ENCODE measurements at places on chromosomes 2 and 18. TPM values are rescaled to one million over a fixed set of nuclear protein-coding genes. Genes with fewer than 3 reads are reported as not detected.
A peak's percentile ranks its signal among the peaks of the same experiment; 100 is the strongest.

SOWAHC gene
- 6.5 TPM for polyA plus RNA-seq

EDAR gene
- polyA plus RNA-seq: not detected

TUBA3D gene
- polyA plus RNA-seq: 0.56 TPM

TNFRSF11A gene
- polyA plus RNA-seq: 4.7 TPM

PFN4 gene
- 1.7 TPM for polyA plus RNA-seq

FAM237A gene
- polyA plus RNA-seq: not detected

UGT1A10 gene
- polyA plus RNA-seq: not detected

DNA sequence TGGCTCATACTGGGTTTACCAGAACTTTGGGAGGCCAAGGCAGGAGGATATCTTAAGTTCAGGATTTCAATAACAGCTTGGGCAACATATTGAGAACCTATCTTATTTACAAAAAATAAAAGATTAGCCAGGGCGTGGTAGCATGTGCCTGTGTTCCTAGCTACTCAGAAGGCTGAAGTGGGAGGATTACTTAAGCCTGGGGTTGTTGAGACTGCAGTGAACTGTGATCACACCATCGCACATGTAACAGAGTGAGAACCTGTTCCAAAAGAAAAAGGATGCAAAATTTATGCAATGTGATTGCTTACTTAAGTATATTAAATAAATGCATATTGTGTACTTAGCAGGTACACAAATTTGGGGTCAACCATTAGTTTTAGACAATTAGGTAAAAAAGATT is 768.9 kb upstream of the CDH7 start:
- DNase-seq: no peak

GRCh38 chr2:161576421-161576820 is 47.8 kb upstream of the SLC4A10 start:
- DNase-seq: no peak

DNA sequence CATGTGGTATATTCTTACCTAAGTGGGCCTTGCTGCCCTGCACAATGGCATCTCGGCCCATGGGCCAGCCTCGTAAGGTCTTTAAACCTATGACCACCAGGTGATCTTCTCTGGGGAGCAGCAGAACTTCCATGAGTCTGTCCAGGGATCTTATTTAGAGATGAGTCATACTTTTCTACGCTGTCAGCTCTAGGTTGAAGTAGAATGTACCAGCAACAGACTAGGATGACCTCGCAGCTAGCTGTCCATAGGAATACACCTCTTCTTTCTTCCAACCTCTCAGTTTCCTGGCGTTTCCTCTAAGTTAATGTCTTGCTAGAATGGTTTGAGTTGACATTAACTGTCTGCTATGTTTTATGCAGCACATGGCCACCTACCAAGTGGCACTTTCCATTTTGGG is 15.6 kb upstream of the CXCR4 start:
- no peak for DNase-seq

GRCh38 chr2:28751956-28752630 is 463 bp downstream of the PPP1CB start:
- DNase-seq: no peak

GRCh38 chr2:157216286-157216965 is 41.1 kb upstream of the GALNT5 start:
- no peak for DNase-seq

GRCh38 chr2:171158036-171158789 is 2.5 kb downstream of the TLK1 start:
- DNase-seq: no peak

- DNase-seq: no peak
Observed at GRCh38 chr2:71922499-71923142, 225.0 kb downstream of the CYP26B1 start.

- no peak for DNase-seq
Observed at GRCh38 chr2:38486213-38487026, 109.3 kb upstream of the ATL2 start.

- DNase-seq: no peak
Observed at GRCh38 chr2:46876741-46877384, 38.7 kb downstream of the MCFD2 start.

- no peak for DNase-seq
Observed at GRCh38 chr2:113126845-113127645, at the start of gene IL1RN. Gene IL1RN, plus strand, starts transcription at chr2:113127598. Its CDS starts 27 bp downstream, at chr2:113127625.

DNA sequence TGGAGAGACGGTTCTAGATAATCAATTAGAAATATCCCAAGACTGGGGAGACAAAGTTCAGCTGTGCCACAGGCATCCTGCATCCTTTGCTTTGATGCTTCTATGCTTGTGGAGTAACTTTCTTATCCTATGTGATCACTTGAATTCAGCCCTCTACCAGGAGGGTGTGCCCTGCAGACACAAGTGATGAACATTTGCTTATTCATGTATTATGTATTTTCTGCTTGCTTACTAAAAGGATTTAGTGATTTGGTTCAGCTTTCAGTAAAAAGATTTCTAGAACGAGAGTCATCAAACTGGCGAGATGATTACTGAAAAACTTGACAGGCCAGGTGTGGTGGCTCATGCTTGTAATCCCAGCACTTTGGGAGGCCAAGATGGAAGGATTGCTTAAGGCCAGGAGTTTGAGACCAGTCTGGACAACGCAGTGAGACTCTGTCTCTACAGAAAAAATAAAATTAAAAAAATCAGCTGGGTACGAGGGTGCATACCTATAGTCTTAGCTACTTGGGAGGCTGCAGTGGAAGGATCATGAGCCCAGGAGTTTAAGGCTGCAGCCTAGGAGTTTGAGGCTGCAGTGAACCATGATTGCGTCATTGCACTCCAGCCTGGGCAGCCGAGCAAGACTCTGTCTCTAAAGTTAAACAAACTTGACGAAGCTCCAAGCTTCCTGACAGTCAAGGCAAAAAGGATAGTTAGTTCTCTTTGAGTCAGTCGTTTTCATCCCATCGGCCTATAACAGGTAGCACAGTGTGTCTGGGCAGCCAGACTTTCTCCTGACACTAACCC is 13.3 kb downstream of the HK2 start:
- DNase-seq: no peak

GRCh38 chr2:150232871-150233270 is 254.6 kb downstream of the RND3 start:
- no peak for DNase-seq

DNA sequence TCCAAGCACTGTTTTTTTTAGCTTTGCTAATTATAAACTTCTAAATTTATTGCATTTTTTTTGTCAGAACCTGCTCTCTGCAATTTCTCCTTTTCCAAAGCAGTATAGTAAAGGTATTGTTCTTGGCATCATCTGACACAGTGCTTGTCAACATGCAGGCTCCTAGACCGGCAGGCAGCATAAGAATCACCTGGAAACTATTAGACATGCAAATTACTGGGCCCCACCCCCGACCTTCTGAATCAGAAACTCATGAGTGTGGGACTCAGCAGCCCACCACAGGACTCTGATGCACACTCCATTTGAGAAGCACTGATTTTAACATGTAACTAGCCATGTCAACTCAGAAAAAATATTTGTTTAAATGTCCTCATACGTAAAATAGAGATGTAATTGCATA is 551.1 kb upstream of the CELF4 start:
- DNase-seq: no peak

DNA sequence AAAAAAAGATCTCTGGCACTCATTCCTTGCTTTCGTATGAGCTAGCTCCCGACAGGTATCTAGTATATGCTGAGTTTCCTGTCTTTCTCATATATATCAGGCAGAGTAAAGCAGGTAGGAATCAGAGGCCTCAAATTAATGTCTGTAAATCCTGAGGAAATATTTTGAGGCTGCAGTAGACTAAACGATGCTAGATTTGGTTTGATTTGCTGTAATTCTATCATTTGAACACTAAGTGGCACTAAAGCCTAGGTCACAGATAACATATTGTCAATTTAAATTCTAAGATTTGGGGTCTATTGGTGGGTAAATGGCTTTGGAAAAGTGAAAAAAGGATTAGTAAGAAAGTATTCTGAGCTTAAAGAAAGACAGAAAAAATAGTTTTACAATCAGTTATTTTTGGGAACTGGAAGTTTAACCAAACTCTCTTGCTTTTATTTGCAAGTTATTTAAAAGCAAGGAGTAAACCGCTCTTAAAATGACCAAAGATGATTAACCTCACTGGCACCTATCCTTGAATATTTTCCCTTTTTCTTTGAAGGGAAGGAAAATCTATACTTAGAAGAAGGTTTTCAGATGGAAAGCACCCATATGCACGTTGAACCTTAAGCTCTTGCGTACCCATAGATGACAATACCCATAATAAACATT is 37.6 kb upstream of the SLC4A10 start:
- peak; percentile 3 for DNase-seq

DNA sequence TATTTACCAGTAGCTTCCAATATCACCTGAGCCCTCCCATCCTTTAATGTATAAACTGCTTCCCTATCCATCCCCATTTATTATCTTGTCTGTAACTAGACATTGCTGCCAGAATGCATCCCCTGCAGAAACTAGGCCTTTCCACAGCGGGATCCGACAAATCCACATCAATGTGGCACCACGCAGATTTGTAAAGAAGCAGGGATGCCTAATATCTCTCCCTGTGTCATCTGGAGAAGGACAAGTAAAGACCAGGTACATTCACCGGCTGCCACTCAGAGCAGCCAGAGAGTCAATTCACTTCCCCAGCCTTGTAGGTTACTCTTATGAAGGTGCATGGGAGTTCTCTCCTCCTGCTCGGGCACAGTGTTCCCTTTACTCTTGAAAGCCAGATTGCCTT is 98.8 kb upstream of the MAP3K20 start:
- DNase-seq: no peak

DNA sequence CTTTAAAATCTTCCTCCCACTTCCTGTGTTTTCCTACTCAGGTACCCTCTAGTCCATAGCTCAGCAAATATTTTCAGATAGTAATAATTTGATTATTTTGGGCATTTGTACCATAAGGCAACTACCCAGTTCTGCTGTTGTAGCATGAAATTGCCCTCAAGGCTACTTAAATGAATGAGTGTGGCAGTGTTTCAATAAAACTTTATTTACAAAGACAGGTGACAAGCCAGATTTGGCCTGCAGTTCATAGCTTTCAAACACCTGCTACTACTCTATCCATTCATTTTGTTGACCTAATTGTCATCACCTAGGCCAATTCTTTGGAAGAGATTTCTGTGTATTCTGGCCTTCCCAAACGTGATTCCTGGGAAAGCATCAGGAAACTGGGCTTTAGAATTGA is 28.9 kb downstream of the NYAP2 start:
- DNase-seq: no peak

- DNase-seq: no peak
Observed at GRCh38 chr2:61715506-61715905, 138.4 kb downstream of the FAM161A start.
